ENCODE measurements at places on chromosomes 7 and 10.
A peak's percentile ranks its signal among the peaks of the same experiment; 100 is the strongest.

DNA sequence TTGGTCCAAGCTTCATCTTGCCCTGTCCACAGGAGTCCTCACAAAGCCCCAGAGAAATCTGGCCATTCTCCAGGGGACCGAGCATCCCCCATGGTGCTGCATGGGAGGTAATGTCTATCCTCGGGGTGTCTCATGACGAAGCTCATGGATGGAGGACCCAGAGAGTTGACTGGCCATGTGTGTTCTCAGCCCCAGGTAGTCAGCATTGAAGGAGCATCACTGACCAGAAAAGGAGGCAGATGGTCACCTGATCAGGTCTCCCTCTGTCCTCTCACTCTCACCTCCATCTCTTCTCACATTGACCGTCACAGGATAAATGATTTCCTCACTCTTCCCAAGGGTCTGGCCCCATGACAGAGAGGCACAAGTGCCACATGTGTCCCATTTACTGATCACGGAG lies 33.4 kb upstream of the GDF10 start:
- H3K4me1 ChIP-seq, result no peaks in the 10 kb centered on the region
- H3K27ac ChIP-seq, result no peak overlapping the region
- H3K36me3 ChIP-seq, result no peaks in the 10 kb centered on the region
- H3K4me3 ChIP-seq, result no peak overlapping the region
- no peak for DNase-seq
- H3K27me3 ChIP-seq, result no peaks in the 10 kb centered on the region

DNA sequence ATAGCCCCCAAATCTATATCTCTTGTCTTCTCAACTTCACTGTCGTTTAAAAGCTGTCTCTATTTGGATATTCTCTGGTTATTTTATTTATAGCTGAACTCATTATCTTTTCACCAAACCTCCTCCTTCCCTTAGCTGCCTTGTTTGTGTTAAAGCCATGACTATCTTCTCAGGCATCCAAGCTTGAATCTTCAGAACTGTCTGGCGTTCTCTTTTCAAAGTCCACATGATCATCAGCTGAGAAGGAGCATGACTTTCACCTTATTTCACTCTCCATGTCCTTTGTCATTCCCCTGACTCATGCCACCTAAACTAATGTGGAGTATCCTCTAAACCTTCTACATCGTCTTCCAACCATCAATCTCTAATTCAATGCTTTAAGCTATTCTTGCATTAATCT lies 5.7 kb upstream of the GLCCI1 start:
- no peak overlapping the region for H3K27ac ChIP-seq
- peaks cover 4% of the 10 kb centered on the region for H3K4me1 ChIP-seq
- no peaks in the 10 kb centered on the region for H3K36me3 ChIP-seq
- H3K27me3 ChIP-seq, result no peaks in the 10 kb centered on the region
- no peak for DNase-seq

GRCh38 chr7:135375908-135376699 lies 133.8 kb downstream of the CNOT4 start:
- H3K4me3 ChIP-seq, result no peak overlapping the region
- H3K4me1 ChIP-seq, result no peaks in the 10 kb centered on the region
- DNase-seq, result no peak
- no peaks in the 10 kb centered on the region for H3K36me3 ChIP-seq

- H3K4me3 ChIP-seq, result peak overlapping the region; percentile 93
- peak overlapping the region; percentile 94 for H3K27ac ChIP-seq
These were observed 1.3 kb downstream of the PPIF start for GRCh38 chr10:79348640-79348988.

DNA sequence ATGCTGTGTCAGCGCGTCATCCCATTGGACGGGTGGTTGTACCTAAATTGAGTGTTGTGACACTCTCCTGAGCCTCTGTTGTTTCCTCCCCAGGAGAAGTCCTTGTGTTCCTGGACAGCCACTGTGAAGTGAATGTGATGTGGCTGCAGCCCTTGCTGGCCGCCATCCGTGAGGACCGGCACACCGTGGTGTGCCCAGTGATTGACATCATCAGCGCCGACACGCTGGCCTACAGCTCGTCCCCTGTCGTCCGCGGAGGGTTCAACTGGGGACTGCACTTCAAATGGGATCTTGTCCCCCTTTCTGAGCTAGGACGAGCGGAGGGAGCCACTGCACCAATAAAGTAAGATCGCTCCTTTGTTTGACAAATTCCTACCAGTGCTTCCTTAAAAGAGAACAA lies 82.5 kb downstream of the GALNT11 start:
- H3K4me1 ChIP-seq, result no peaks in the 10 kb centered on the region
- no peak for DNase-seq
- H3K27me3 ChIP-seq, result no peaks in the 10 kb centered on the region

GRCh38 chr7:48083114-48083830 lies 5.8 kb upstream of the UPP1 start:
- H3K36me3 ChIP-seq, result no peaks in the 10 kb centered on the region
- H3K4me1 ChIP-seq, result no peaks in the 10 kb centered on the region
- DNase-seq, result no peak
- H3K27me3 ChIP-seq, result no peaks in the 10 kb centered on the region
- no peak overlapping the region for H3K27ac ChIP-seq

- H3K4me3 ChIP-seq, result no peak overlapping the region
- H3K36me3 ChIP-seq, result peaks cover 8% of the 10 kb centered on the region
- H3K4me1 ChIP-seq, result no peaks in the 10 kb centered on the region
- no peak overlapping the region for H3K27ac ChIP-seq
- H3K27me3 ChIP-seq, result no peaks in the 10 kb centered on the region
- no peak for DNase-seq
These were observed 7.6 kb upstream of the ORAI2 start for GRCh38 chr7:102425639-102426267.

GRCh38 chr10:46538717-46539426 lies 17.6 kb downstream of the GPRIN2 start:
- peak overlapping the region; percentile 71 for H3K27ac ChIP-seq
- DNase-seq, result no peak
- no peak overlapping the region for H3K4me3 ChIP-seq
- no peaks in the 10 kb centered on the region for H3K36me3 ChIP-seq
- H3K27me3 ChIP-seq, result no peaks in the 10 kb centered on the region

DNA sequence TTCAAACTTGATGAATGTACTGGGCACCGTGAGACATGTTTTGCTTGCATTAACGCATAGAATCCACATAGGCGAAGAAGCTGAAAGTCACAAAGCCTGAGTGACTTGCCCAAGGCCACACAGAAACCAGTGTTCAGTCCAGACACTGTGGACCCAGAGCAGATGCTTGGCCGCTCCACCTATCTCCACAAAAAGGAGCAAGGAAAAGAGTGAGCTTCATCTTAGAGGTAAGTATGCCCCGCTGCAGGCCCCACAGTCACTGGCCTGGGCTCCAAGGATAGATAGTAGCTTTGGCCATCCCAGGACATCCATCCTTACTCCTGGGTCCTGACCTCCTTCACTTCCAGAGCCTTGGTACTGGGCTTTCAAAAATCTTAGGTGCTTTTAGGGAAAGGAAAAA lies 60.1 kb upstream of the SAMD8 start:
- DNase-seq, result no peak
- H3K27me3 ChIP-seq, result no peaks in the 10 kb centered on the region
- H3K4me1 ChIP-seq, result no peaks in the 10 kb centered on the region
- H3K36me3 ChIP-seq, result no peaks in the 10 kb centered on the region
- H3K4me3 ChIP-seq, result no peak overlapping the region
- no peak overlapping the region for H3K27ac ChIP-seq

GRCh38 chr10:76759681-76760080 lies 877.9 kb downstream of the KCNMA1 start:
- peaks cover 3% of the 10 kb centered on the region for H3K4me1 ChIP-seq
- H3K27ac ChIP-seq, result no peak overlapping the region
- no peak for DNase-seq
- no peak overlapping the region for H3K4me3 ChIP-seq
- no peaks in the 10 kb centered on the region for H3K36me3 ChIP-seq
- no peaks in the 10 kb centered on the region for H3K27me3 ChIP-seq

- DNase-seq, result no peak
- H3K27ac ChIP-seq, result no peak overlapping the region
- no peak overlapping the region for H3K4me3 ChIP-seq
- no peaks in the 10 kb centered on the region for H3K4me1 ChIP-seq
- H3K27me3 ChIP-seq, result no peaks in the 10 kb centered on the region
These were observed 333.9 kb downstream of the ADRA2A start for GRCh38 chr10:111410740-111411139.

DNA sequence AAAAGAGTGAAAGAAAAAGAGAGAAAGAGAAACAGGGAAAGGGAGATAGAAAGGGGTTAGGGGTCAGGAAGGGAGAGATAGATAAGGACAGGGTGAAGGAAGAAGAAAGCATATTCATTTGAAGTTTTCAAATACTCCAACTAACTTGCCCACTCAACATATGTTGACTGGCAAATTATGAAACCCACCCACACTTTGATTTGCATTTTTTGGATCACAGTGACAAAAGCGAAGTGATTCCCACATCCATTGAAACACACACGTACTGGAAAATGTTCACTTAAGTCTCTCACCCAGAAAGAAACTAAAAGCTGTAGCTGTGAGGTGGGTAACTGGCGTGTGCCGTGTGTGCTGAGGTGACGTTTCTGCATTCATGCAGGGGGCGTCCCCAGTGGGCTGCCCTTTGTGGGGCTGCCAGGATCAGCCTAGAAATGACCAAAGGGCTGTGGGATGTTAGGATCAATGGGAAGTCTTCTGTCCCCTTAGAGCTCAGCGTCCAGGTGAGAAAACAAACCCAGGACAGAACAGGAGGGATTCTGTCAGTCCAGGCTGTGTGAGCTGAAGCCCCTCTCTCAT lies 134.9 kb upstream of the ADARB2 start:
- no peak for DNase-seq
- no peak overlapping the region for H3K4me3 ChIP-seq
- H3K4me1 ChIP-seq, result no peaks in the 10 kb centered on the region
- no peaks in the 10 kb centered on the region for H3K27me3 ChIP-seq
- no peak overlapping the region for H3K27ac ChIP-seq

DNA sequence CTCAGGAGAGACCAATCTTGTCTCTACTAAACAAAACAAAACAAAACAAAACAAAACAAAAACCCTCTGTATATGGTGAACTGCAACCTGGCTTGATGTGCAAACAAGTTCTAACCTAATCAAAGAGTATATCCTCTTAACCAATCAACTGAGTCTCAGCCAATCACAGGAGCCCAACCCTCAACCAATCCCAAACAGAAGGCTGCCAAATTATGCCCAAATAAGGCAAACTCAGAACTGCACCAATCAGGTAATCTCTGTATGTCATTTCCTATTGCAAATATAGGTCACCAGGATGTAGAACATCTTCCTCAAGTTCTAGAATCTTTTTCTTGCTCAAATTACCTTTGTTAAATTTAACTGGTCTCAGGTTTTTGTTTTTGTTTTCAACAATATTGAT lies 5.2 kb downstream of the FAM133B start:
- no peak for DNase-seq
- H3K4me1 ChIP-seq, result peaks cover 31% of the 10 kb centered on the region
- H3K4me3 ChIP-seq, result no peak overlapping the region

- no peak overlapping the region for H3K27ac ChIP-seq
- H3K4me3 ChIP-seq, result no peak overlapping the region
- no peaks in the 10 kb centered on the region for H3K4me1 ChIP-seq
- H3K27me3 ChIP-seq, result no peaks in the 10 kb centered on the region
- DNase-seq, result no peak
- H3K36me3 ChIP-seq, result no peaks in the 10 kb centered on the region
These were observed 898.3 kb downstream of the REEP3 start for GRCh38 chr10:64419461-64419860.

GRCh38 chr10:61888744-61889143 lies 12.8 kb upstream of the ARID5B start:
- no peak overlapping the region for H3K4me3 ChIP-seq
- H3K36me3 ChIP-seq, result no peaks in the 10 kb centered on the region
- DNase-seq, result no peak

- H3K36me3 ChIP-seq, result no peaks in the 10 kb centered on the region
- H3K27me3 ChIP-seq, result no peaks in the 10 kb centered on the region
- no peaks in the 10 kb centered on the region for H3K4me1 ChIP-seq
- DNase-seq, result no peak
- no peak overlapping the region for H3K27ac ChIP-seq
These were observed 35.1 kb downstream of the NOC3L start for GRCh38 chr10:94327649-94328048.

- H3K4me1 ChIP-seq, result no peaks in the 10 kb centered on the region
- H3K4me3 ChIP-seq, result no peak overlapping the region
- DNase-seq, result no peak
- no peaks in the 10 kb centered on the region for H3K27me3 ChIP-seq
- H3K36me3 ChIP-seq, result no peaks in the 10 kb centered on the region
These were observed 83.5 kb upstream of the INHBA start for GRCh38 chr7:41786404-41786803.

- H3K27ac ChIP-seq, result no peak within 1 kb of the TSS
- DNase-seq, result no peak
- no peak within 1 kb of the TSS for H3K4me3 ChIP-seq
- no peaks in the 10 kb centered on the region for H3K27me3 ChIP-seq
- H3K36me3 ChIP-seq, result no peaks in the 10 kb centered on the region
- H3K4me1 ChIP-seq, result peaks cover 9% of the 10 kb centered on the region
These were observed at the start of gene CYP2W1 for GRCh38 chr7:983004-983615. TSS of gene CYP2W1 (plus strand) at chr7:983181. CDS start at chr7:983212, 31 bp downstream.

DNA sequence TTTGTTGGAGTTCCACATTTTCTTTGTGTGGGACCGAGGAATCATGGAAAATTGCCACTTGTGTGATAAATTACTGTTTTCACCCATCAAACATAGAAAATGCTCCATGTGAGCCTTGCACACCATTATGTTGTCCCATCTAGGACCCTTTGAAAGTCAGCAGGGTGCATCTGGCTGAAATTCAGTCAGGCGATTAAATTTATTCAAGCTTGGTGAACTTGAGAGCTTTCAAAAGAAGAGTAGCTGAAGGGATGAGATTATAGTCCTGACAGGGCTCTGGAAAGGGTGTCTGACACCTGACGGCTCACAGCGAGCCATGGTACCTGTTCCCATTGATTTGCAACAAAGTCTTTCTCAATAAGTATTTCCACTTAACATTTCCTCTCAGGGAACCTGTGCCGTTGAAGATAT lies 399.7 kb upstream of the ETV1 start:
- DNase-seq, result no peak
- no peaks in the 10 kb centered on the region for H3K4me1 ChIP-seq
- no peak overlapping the region for H3K4me3 ChIP-seq
- no peak overlapping the region for H3K27ac ChIP-seq

GRCh38 chr10:33773253-33773573 lies 438.7 kb upstream of the NRP1 start:
- no peaks in the 10 kb centered on the region for H3K27me3 ChIP-seq
- DNase-seq, result no peak
- H3K4me1 ChIP-seq, result no peaks in the 10 kb centered on the region
- no peaks in the 10 kb centered on the region for H3K36me3 ChIP-seq

- H3K4me3 ChIP-seq, result no peak overlapping the region
- H3K27ac ChIP-seq, result no peak overlapping the region
- H3K4me1 ChIP-seq, result no peaks in the 10 kb centered on the region
- no peaks in the 10 kb centered on the region for H3K36me3 ChIP-seq
These were observed 1.2 kb downstream of the FERD3L start for GRCh38 chr7:19143881-19144574.

DNA sequence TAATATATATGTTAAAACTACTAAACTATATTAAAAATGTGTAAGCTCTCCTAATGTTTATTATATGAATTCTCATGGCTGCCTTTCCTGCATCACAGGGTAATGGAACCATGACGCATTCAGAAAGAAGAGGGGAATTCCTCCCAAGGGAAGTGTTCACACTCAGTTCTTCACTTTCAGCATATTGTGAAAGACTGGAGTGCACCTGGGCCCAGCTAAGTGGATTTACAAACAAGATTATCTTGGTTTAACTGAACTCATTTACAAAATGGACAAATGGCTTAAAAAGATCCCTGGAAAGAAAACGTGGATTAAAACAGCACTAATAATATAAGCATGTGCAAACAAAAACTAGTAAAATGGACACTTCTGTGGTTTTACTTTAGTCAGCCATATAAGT lies 149.8 kb downstream of the DOCK4 start:
- no peak overlapping the region for H3K27ac ChIP-seq
- no peak for DNase-seq
- H3K36me3 ChIP-seq, result no peaks in the 10 kb centered on the region
- no peak overlapping the region for H3K4me3 ChIP-seq
